ENCODE measurements at places on chromosomes 4 and X. TPM values are rescaled to one million over a fixed set of nuclear protein-coding genes. Genes with fewer than 3 reads are reported as not detected.

Gene CXCL11
- polyA plus RNA-seq: 2.0 TPM

Gene IGSF1
- polyA plus RNA-seq: 46.3 TPM

Gene CCDC158
- 39.2 TPM for polyA plus RNA-seq

Gene TSPAN7
- 21.5 TPM for polyA plus RNA-seq

Gene SMIM10L2A
- 15.0 TPM for polyA plus RNA-seq

Gene CT45A2
- 0.37 TPM for polyA plus RNA-seq

Gene DACH2
- polyA plus RNA-seq: 0.22 TPM

Gene IRS4
- polyA plus RNA-seq: 0.29 TPM

Gene RGN
- polyA plus RNA-seq: 6.5 TPM

Gene DSPP
- not detected for polyA plus RNA-seq

Gene PDE6B
- polyA plus RNA-seq: 5.9 TPM
